ENCODE measurements at places on chromosomes 7 and 10. TPM values are rescaled to one million over a fixed set of nuclear protein-coding genes. Genes with fewer than 3 reads are reported as not detected.

GRCh38 chr7:786472-787255 lies 45.6 kb upstream of the SUN1 start:
- no peaks in the 10 kb centered on the region for H3K4me1 ChIP-seq
- no peak overlapping the region for H3K4me3 ChIP-seq

Gene CREB5
- total RNA-seq = 0.77 TPM

DNA sequence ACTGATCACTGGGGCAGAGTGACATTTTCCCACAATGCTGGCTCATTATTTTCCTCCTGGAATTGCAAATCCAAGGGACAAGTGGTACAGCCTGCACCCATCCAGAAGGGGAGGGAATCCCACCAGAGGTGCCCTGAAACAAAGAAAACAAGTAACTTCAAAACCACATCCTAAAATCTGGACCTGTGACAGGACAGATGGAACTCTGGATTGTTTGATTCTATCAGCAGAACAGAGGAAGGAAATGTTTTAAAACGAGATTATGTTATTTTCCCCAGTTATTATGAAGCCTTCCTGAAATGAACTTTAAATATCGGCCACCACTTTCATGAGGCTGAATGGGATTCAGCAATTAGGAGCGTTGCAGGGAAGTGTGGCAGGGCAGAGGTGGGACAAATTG lies 62.2 kb upstream of the ECHDC3 start:
- H3K4me3 ChIP-seq = no peak overlapping the region
- no peaks in the 10 kb centered on the region for H3K36me3 ChIP-seq
- DNase-seq = no peak

GRCh38 chr7:2107386-2108070 lies 125.2 kb downstream of the MAD1L1 start:
- peaks cover 57% of the 10 kb centered on the region for H3K4me1 ChIP-seq
- H3K36me3 ChIP-seq = peaks cover 13% of the 10 kb centered on the region
- peaks cover 4% of the 10 kb centered on the region for H3K27me3 ChIP-seq
- no peak overlapping the region for H3K27ac ChIP-seq

- H3K4me1 ChIP-seq = no peaks in the 10 kb centered on the region
- no peak for DNase-seq
- no peak overlapping the region for H3K27ac ChIP-seq
- no peaks in the 10 kb centered on the region for H3K36me3 ChIP-seq
Measured at GRCh38 chr7:21417647-21418046, 10.2 kb upstream of the SP4 start.

- no peak overlapping the region for H3K4me3 ChIP-seq
- peaks cover 6% of the 10 kb centered on the region for H3K27me3 ChIP-seq
- DNase-seq = no peak
- no peaks in the 10 kb centered on the region for H3K4me1 ChIP-seq
Measured at GRCh38 chr10:26341701-26342100, 96.4 kb upstream of the APBB1IP start.

- peak overlapping the region; percentile 76 for H3K4me3 ChIP-seq
- H3K27ac ChIP-seq = peak overlapping the region; percentile 94
- DNase-seq = no peak
- H3K27me3 ChIP-seq = no peaks in the 10 kb centered on the region
- H3K4me1 ChIP-seq = peaks cover 59% of the 10 kb centered on the region
Measured at GRCh38 chr10:17783751-17784150, 25.4 kb upstream of the MRC1 start.

Gene INTS15
- 17.9 TPM for total RNA-seq
